Omental fat pad (tissue), 4 donors: ENCODE measurements at places on chromosomes 16 and 17.
A peak's percentile ranks its signal among the peaks of the same experiment; 100 is the strongest.

DNA sequence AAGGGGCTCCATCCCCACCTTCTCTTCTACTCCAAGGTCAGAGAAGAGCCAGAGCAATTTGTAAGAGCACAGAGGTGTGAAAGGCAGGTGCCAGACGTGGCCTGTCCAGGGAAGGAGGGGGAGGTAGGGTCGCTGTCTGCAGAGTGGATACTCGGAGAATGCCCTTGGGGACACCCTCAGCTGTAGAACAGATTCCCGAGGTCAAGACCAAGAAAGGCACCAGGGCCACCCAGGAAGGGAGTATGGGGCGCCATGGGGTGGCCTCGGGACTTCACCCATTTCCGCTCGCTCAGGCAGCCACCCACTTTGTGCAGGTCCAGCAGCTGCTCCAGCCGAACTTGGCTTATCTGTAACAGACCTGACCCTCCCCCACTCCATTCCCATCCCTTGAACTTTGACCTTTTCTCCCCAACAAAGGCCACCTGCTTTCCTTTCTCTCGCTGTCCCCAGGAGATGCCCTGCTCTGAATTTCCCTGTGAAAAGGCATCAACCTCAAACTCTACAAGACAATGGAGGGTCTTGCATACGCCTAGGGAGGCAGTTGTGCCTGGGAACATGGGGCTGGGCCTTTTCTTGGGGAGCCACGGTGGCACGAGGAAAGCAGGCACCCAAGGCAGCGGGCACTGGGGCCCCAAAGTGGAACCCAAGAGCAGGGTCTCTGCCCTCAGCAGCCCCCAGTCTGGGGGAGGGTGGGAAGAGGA, 11.3 kb upstream of the AXIN2 start:
- DNase-seq = no peak

DNA sequence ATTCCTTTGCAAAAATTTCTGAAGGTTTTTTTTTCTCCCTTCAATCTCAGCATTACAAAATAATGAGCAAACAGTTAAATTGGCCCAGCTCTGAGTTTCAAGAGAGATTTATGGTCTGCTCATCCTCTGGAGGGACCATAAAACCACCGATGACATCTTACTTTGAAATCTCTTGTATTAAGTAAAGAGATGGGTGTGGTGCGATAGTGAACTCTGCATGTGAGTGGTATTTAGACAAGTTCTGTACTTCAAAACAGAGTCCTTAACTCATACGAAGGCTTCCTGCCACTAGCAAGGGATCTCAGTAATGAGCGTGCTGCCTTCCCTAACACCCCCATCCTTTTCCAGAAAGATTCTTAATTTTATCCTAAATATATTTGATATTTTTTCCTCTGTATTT, 2.1 kb downstream of the FAM20A start:
- DNase-seq = no peak

GRCh38 chr16:85522842-85523601, 90.1 kb upstream of the GSE1 start:
- DNase-seq = no peak

DNA sequence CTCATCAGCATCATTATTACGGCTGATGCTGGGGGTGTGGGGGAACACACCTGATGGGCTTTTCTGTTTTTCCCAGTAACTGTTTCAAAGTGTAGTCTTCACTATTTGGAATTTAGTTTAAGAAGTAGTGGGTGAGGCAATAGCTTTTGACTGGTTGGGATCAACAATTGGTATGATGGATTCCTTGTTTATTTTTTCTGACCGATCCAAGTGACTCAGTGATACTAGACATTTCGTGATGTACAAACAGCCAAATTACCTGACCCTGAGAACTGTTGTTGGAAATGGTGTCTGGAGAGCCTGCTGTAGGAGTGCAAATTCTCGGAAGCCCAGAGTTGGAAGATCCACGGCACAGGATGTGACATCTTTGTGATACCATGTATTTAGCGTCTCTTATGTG, 204.2 kb downstream of the PRKCA start:
- DNase-seq = no peak

GRCh38 chr16:10466313-10466712, 80.5 kb downstream of the ATF7IP2 start:
- no peak for DNase-seq

DNA sequence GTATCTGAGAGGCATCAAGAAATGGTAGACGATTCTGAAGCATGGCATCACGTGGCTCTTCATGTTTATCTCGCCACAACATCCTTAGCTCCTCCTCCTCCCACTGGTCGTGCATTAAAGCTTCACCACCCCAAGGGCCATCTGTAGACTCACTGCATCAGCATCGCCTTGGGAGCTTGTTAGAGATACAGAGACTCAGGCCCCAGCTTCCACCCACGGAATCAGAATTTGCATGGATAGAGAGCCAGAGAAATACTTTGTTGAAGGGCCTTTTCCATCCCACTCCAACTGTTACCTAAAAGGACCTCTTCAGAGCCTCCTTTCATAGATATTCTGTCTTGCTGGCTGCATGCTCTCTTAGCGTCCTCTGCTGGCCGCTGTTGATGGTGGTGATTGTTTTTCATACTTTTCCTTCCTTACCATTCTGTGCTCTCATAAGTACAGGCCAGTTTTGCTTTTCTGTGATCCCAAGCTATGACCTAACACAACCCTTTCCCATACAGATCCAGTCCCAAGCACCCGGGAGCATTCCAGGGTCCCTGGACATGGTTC, 1049.4 kb upstream of the EEF2KMT start:
- no peak for DNase-seq

DNA sequence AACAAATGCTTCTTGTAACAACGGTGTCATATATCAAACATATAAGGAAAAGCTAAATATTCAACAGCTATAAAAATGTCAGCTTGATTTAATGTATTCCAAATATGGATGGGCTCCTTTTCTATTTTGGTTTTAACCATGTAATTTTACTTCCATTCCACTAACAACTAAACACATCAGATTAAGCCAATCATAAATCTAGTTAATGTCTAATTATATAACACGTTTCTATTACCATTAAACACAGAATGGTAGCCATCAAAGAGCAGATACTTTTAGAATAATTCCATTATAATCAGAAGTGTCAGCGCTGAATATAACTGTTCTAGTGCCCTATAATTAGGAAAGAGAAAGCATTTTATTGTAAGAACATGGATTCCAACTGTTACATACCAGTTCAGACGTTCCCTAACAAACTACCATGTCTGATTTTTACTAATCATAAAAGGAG, 10.0 kb downstream of the CMC2 start:
- DNase-seq = no peak

DNA sequence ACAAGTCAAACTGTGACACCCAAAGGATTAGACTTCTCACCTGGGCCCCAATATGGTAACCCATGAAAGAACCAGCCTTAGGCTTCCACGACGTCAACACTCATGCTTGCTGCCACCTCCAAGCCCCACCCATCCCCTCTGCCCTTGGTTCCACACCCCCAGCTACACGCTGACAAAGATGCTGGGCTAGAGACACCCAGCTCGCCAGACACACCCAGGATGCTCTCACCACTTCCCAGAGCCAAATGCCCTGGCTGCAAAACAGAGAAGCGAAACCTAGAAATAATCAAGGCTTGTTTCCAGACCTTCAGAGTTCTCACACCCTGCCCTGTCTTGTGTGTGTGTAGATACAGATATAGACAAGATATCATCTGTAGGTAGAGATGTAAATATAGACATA, 26.0 kb upstream of the ADCY9 start:
- no peak for DNase-seq

GRCh38 chr16:84443166-84443802, 61.2 kb downstream of the MEAK7 start:
- DNase-seq = no peak

DNA sequence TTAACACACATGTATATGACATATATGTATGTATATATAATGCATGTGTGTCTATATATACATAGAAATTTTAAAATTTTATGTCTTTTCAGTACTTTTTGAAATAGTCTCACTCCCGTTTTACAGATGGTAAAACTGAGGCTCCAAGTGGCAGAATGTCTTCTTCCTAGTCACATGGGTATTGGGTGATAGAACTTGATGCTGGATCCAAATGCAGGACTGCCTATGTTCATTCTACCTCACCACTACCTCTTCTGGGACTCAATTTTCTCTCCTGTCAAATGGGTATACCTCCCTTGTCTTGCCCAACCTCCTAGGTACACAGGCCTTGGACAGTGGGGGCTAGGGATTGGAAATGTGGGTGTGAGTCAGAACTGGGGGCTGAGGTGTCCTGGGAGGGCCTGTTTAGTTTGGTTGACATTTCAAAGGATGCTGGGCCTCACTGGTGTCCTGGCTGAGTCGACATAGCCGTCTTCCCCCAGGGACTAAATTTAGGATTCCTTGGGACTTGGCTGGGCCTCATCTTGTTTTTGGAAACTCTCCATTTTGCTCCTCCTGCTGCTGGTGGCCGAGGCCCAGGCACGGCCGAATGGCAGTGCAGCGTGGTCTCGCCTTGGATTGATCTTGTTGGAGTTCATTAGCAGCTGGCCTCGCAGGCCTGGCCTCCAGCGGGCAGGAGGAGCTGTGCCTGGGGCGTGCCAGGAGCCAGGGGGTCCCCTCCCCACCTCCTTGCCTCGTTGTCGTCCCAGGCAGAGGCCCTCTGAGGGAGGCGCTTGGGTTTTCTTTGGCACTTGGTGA, 25.9 kb downstream of the NKD1 start:
- no peak for DNase-seq

DNA sequence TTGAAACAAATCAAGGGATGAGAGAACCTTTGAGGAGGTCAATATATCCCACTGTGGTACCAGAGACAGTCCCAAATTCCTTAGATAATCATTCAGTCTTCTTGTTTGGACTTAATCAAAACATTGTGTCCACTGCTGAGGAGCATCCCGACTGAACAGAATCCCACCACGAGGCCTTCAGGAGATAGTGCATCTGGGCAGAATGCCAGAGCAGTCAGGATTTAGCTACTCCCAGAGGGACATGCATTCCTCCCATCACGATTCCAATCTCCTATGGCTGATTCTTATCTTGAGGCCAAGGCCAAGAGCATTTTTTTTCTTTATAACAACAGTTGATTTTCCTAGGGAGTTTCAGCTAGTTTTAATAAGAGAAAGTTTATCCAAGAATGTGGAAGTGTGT, 87.4 kb upstream of the COX10 start:
- DNase-seq = no peak

- no peak for DNase-seq
Measured at GRCh38 chr17:62966426-62967204, 580 bp downstream of the TANC2 start.

DNA sequence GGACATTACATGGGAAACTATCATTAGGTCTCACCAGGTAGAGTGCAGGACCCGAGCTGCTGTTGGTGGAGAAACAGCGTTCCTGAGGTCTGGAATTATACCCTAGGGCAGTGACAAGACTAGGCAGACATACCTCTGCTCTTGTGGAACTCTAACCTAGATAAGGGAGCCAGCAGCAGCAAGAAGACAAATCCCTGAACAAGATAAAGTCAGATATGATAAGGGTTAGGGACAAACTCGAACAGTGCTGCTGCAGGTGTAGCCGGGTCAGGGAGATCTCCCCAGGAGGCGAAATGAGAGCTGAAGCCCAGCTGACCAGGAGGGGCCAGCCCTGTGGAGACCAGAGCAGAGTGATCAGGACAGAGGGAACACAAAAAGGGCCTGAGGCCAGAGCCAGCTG, 34.7 kb downstream of the ARSG start:
- no peak for DNase-seq

GRCh38 chr17:27627514-27627913, 3.5 kb upstream of the LGALS9 start:
- no peak for DNase-seq

- peak; percentile 80 for DNase-seq
Measured at GRCh38 chr16:84925092-84925772, 86.1 kb downstream of the ZDHHC7 start.

GRCh38 chr16:31010585-31011325, at the start of gene STX1B:
Gene STX1B (minus strand): TSS chr16:31010638. CDS start chr16:31010396, 242 bp downstream.
- no peak for DNase-seq

GRCh38 chr17:37317867-37318266, 57.9 kb upstream of the C17orf78 start:
- no peak for DNase-seq

DNA sequence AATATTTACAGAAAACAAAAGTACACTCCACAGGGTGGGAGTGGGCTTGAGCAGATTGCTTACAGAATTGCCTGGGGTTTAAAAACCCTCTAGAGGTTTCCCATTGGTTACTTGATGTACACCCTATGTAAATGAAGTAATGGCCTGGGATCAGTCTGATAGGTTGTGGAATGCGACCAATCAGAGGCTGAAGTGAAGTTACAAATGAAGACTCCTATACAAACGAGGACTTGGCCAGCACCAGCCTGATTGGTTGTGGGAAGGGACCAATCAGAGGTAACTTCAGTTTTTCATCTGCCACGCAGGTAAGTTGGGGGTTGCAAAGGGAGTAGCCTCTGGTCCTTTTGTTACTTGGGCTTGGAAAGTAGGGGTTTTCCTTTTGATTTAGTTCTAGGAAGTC, 8.8 kb downstream of the EEF2K start:
- no peak for DNase-seq

DNA sequence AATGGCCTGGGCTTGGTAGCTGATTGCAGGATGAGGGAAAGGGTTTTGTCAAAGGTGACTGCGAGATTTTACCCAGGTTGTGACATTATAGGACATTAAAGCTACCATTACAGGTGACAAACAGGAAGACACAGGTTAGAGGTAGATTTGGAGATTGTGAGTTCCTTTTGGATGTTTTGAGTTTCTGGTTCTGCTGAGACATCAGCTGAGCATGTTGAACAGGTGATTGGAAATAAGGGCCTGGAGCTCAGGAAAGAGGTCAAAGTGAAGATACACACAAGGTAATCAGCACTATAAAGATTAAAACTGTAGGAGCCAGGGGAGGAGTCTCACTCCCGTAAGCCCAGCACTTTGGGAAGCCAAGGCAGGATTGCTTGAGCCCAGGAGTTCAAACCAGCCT, 6.0 kb downstream of the GSDMA start:
- no peak for DNase-seq
